ENCODE measurements at places on chromosomes 2 and 18.
A peak's percentile ranks its signal among the peaks of the same experiment; 100 is the strongest.

- no peak for DNase-seq
These were observed 26.9 kb upstream of the COL6A3 start for GRCh38 chr2:237440819-237441281.

- peak; percentile 67 for DNase-seq
These were observed 3.9 kb downstream of the NEB start for GRCh38 chr2:151730262-151730975.

- no peak for DNase-seq
These were observed 275.9 kb downstream of the MREG start for GRCh38 chr2:215737477-215737876.

- DNase-seq, result peak; percentile 1
These were observed 652.2 kb downstream of the LRRTM4 start for GRCh38 chr2:76870011-76870410.

DNA sequence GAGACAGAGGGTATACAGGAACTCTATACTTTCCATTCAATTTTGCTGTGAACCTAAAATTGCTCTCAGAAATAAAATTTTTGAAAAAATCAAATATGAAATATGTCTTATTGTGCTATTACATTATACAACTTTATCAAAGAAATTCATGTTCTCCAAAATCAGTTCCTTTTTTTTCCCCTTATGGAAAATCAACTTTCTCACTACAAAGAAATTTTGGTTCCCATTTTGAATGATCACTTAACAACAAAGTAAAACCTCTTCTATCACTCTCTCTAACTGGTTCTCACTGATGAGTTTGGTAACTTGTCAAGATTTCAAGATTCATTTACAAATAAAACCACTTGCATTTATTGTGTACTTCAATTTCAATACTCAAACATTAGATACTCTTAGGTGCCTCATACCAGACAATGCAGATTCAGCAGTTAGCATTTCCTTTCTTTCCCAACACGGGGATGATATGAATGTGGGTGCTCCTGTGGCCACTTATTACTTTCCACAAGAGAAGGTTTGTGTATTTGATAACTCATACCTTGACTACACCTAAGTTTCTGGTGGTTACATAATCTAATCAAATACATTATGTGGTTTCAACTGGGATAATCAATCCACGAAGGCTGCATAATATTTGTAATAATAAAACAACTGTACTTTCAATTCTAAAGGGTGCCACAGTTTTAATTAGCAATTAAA lies 6.4 kb downstream of the PSME4 start:
- DNase-seq, result peak; percentile 80

- DNase-seq, result peak; percentile 15
These were observed 762 bp downstream of the VPS4B start for GRCh38 chr18:63421514-63421913.

DNA sequence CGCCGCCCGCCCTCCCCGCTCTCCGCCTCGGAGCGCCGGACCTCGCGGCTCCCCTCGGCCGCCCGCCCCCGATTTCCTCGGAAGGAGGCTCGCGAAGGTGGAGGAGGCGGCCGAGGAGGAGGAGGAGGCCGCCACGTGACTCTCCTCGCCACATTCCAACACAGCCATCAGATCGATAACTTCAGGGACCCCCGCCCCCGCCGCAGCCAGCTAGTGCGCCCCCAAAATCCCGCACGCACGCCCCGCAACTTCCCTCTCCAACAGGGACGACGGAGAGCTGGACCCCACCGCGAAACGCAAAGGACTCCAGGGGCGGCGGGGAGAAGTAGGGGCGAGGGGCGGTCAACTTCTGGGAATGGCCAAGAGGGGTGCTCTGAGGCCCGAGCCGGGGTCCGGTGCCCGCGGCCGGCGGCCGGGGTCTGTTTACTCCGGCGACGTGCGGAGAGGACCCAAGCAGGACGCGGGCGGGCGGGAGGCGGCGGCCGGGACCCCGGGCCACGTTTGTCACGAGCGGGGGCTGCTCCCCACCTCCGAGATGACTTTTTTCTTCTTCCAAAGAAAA lies 2.0 kb downstream of the ZNF521 start:
- DNase-seq, result no peak

DNA sequence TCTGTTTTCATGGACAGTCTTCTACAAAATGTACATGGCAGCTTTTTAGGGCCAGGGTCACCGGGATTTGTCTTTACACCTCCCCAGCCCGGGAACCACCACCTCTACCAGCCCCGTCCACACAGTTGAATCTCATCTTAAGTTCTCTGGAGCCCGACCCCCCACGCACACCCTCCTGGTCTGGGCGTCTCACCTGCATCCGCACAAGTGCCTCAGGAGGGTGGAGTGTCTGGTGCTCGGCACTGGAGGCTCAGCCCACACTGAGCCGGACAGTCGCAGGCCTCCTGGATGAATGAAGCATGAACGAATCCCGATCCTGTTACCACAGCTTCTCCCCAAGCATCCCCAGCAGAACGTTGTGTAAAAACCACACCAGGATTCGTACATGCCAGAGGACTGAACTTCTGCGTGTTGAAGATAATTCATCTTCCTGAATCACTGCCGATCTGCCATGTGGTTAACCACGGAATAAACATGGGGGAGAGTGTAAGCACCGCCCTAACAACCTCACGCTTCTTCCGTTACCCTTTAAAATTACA lies 162.0 kb downstream of the RTP5 start:
- peak; percentile 9 for DNase-seq

- DNase-seq, result no peak
These were observed 443.0 kb upstream of the MMADHC start for GRCh38 chr2:150030436-150031190.

DNA sequence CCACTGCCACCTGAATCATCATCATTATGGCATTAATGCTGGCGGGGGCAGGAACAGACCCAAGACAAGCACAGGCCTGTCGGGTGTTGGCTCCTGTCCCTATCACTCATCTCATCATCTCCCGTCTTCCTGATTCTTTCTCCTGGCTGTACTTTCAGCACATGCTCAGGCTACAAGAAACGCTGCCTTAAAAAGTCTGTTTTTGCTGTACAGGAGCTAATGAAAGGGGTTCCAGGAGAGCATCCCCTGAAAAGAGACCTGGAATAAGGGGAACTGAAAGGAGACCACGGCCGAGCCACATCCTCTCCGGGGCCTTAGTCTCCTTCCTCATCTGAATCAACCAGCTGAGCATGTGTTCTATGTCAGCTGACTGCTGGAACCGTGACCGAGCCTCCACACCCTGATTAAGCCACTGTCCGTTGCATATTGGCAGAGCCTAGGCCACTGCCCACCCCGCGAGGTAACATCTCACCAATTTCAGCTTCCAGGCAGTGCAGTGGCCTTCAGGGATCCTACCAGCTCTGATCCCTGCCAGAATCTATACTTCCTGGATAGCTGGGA lies 62.6 kb downstream of the DNMT3A start:
- peak; percentile 93 for DNase-seq

GRCh38 chr2:10317646-10318045 lies 14.9 kb downstream of the HPCAL1 start:
- DNase-seq, result no peak

DNA sequence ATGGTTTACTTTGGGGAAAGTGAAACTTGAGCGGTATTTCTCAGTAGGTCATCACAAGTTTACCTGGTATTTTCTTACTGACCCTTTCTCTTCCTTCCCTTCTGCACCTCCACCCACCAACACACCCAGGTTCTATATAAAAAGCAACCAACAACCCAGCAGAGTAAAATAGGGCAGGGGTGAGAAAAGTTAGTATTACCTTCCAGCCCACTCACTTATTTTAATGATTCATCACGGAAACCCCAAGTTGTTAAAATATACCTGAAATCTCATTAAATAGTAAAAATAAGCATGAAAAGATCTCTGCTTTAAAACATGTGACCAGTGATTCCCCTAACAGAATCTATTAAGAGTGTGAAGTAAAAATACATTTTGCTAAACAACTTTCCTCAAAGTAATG lies 306.1 kb downstream of the ZEB2 start:
- DNase-seq, result no peak

- peak; percentile 25 for DNase-seq
These were observed 17.6 kb upstream of the CD28 start for GRCh38 chr2:203688798-203689197.

DNA sequence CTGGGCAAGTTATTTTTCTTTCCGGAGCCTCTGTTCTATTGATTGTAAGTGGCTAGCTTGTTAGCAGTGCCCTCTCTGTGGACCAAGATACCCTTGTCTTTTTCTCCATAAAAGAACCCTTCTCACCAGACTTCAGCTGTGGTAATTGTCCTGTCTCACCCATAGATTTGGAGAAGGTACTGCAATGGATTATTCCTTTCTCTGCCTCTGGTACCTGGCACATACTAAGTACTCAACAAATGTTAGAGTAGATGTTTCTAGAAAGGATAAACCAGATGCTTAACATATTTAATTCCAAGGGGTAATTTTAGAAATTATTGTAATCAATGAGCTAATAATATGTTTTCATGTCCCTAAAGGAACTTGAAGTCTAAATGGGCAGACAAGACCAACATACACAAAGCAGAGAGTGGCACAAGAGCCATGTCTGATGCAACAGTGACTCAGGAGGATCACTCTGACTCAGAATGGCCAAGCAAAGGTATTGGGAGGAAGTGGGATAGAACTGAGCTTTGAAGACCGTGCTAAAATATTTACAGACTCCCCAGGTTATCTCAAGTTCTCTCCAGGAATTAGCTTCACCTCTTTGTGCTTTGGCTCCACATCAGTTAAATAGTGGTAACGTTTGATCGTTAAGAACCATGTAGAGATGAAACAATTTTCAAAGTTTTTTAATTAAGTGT lies 129.7 kb upstream of the OSR1 start:
- DNase-seq, result peak; percentile 97

- DNase-seq, result no peak
These were observed 67.1 kb upstream of the YWHAQ start for GRCh38 chr2:9697909-9698308.

- peak; percentile 60 for DNase-seq
These were observed 179.7 kb downstream of the AGPS start for GRCh38 chr2:177572236-177572671.

DNA sequence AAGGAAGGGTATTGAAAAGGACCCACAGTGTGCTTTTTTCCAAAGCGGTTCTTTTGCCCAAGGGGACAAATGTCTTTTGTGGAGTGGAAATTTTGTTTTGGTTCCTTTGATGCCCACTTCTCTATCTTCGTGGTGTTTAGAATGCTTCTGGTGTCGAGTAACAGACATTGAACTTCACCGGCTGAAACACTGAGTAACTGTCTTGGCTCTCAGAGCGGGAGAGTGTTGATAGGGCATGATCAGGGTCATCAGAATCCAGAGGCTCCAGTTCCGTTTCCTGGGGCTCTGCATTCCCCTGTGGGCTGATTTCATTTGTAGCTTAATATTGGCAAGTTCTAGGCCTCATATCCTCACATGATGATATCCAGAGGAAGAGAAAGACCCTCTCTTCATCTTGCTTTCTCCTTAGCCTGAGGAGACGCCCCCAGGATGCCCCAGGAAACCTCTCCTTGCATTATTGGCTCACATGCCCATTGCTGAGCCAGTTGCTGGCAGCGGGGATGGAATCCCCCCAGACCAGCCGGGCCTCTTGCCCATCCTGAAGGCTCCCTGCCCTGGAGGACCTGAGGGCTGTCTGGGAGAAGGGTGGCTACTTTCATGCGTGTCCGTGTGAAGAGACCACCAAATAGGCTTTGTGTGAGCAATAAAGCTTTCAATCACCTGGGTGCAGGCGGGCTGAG lies 27.9 kb upstream of the AGFG1 start:
- DNase-seq, result no peak

DNA sequence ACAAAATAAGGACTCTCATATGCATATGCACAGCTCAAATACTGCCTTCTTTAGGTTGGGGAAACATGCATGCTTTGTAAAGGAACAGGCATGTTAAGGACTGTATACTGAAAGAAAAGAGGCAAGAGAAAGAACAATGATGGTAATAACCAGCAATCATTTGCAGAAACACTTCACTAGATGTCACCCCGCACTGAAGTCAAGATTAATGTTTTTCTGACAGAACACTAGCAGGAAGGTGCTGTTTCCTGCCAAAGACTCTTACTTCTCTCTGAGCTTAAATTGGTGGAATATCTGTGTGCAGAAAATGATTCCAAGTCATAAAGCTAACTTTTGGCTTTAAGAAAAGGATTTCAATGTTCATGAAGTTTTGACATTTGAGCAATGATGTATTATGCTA lies 19.3 kb upstream of the CSRNP3 start:
- DNase-seq, result no peak

GRCh38 chr2:70516596-70516995 lies 37.0 kb downstream of the TGFA start:
- DNase-seq, result peak; percentile 31

- DNase-seq, result peak; percentile 84
These were observed 28.6 kb upstream of the AP1S3 start for GRCh38 chr2:223865907-223866508.

GRCh38 chr2:45009928-45010701 lies 863 bp upstream of the SIX2 start:
- DNase-seq, result peak; percentile 71

GRCh38 chr2:202870431-202871299 lies 901 bp downstream of the ICA1L start:
- DNase-seq, result peak; percentile 73

DNA sequence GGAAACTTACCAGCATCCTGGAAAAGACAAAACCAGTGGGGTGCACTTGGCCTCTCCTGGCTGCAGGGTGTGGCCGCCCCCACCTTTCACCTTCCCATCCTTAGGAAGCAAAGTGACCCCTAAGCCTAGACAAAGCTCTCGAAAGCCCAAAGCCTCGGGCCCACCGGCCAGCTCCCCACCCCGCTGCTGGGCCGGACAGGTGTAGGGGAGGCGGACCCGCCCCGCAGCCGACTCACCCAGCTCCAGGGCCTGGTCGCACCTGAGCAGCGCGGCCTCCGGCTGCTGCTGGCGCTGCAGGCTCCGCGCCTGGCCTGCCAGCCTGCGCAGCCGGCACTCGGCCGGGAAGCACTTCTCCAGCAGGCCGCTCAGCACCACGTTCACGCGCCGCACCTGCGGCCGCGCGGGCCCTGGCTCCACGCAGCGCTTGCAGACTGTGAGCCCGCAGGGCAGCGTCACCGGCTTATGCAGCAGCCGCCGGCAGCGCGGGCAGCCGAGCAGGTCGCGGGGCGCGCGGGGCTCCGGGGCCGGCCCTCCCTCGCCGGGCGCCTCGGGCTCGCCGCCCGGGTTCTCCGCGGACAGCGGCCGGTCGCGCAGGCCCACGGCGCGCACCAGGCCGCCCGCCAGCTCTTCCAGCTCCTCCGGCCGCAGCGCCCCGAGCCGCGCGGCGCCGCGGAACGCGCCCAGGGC lies 979 bp downstream of the LONRF2 start:
- peak; percentile 10 for DNase-seq

DNA sequence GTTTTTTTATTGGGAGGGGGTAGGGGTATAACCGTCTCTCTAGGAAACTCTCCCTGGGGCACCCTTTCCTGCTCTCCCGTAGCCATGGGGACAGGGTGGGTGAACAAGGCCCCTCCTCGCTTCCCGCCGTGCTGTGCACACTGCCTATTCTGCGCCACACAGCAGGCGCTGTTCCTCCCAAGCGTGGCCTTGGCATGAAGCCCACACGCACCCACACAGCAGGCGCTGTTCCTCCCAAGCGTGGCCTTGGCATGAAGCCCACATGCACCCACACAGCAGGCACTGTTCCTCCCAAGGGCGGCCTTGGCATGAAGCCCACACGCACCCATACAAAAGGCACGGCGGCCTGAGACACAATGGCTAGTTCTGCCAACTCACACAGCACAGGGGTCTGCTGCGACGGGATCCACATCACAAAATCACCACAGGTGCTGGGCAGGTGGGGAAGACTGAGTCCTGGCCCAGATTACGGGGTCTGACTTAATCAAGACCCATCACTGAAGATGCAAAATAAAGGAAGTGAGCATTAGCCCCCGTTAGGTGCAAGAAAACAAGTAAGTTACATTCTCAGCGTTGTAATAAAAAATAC lies 46.6 kb upstream of the TPO start:
- peak; percentile 17 for DNase-seq

Measured in bronchial epithelial cell (primary cell).